ENCODE measurements at places on chromosomes 6 and 20.
A peak's percentile ranks its signal among the peaks of the same experiment; 100 is the strongest.

- DNase-seq: no peak
Observed at GRCh38 chr6:96450082-96450769, 71.4 kb upstream of the UFL1 start.

- DNase-seq: peak; percentile 62
Observed at GRCh38 chr20:45290677-45291355, 15.8 kb upstream of the RBPJL start.

GRCh38 chr6:37323580-37323979 lies 30.2 kb upstream of the RNF8 start:
- DNase-seq: no peak

- no peak for DNase-seq
Observed at GRCh38 chr6:39992861-39993622, 58.8 kb upstream of the MOCS1 start.

GRCh38 chr6:127486934-127487333 lies 27.7 kb upstream of the KIAA0408 start:
- DNase-seq: no peak

GRCh38 chr6:93021235-93021915 lies 398.0 kb downstream of the EPHA7 start:
- no peak for DNase-seq

GRCh38 chr6:1297746-1298145 lies 14.2 kb upstream of the FOXQ1 start:
- no peak for DNase-seq

DNA sequence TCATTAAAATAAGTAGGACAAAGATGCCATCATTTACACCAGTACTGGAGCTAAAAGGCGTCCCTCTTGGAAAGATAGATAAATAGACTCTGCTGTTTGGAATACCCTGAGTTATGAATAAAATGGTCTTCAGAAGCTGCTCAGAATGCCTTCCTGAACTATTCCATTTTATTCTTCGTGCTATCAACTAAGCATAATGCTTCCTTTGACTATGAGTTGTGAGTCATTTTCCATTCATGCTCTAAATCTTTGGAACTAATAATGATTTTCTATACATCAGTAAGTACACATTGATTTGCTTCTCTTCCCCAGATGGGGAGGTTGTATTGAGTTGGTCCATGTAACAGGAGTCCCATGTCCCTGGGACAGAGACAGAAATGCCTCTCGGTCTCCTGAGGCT lies 98.3 kb upstream of the PDE7B start:
- no peak for DNase-seq

DNA sequence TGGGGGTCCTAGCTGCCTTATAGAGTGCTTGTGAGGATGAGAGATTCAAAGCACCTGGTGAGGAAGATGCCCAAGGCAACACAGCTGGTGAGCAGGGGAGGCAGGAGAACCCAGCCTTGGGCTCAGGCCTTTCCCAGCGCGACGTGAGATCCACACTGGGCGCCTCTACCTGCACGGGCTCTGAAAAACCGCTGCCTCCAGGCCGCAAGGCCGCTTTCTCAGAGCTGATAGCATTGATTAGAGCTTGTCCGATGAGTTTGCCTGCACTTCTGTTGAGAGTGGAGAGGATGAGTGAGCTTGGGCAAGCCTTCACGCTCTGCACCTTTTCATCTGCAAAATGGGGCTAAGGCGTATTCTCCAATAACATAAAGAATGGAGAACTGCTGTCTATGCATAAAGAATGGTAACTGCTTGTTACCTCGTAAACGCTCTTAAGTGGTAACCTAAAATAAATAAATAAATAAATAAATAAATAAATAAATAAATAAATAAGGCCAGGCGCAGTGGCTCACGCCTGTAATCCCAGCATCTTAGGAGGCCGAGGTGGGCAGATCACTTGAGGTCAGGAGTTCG lies 916 bp downstream of the PABPC1L start:
- DNase-seq: no peak

GRCh38 chr6:102114402-102114801 lies 720.9 kb downstream of the GRIK2 start:
- DNase-seq: no peak

GRCh38 chr6:112228480-112229332 lies 25.7 kb downstream of the LAMA4 start:
- no peak for DNase-seq

GRCh38 chr6:25750906-25751305 lies 3.6 kb upstream of the SLC17A4 start:
- DNase-seq: no peak

GRCh38 chr6:13272131-13273046 lies 55.9 kb downstream of the TBC1D7 start:
- DNase-seq: no peak

- DNase-seq: no peak
Observed at GRCh38 chr20:37383229-37383989, 37.5 kb downstream of the SRC start.

- no peak for DNase-seq
Observed at GRCh38 chr20:4625687-4626086, 96.0 kb upstream of the PRND start.

DNA sequence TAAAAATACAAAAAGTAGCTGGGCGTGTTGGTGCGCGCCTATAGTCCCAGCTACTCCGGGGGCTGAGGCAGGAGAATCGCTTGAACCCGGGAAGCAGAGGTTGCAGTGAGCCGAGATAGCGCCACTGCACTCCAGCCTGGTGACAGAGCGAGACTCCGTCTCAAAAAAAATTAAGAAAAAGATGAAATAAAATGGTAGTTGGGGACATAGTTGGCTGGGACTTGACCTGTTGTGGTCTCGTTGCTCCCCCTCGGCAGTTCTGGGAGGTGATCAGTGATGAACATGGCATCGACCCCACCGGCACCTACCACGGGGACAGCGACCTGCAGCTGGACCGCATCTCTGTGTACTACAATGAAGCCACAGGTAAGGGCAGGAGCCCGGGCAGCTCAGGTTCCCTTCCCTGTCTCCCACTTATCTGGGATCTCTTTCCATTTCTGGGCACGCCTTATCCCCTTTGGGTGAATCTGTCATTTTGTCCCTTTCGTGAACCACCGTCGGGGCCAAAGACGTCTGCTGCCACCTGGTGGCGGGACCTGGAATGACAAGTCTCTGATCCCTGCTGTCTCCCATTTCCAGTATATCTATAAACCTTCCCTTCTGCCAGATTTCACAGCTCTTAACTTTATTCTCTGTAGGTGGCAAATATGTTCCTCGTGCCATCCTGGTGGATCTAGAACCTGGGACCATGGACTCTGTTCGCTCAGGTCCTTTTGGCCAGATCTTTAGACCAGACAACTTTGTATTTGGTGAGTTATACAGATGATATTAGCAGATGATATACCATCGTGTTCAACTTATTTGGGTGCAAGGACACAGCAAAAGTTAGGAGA lies 2.3 kb downstream of the TUBB start:
- DNase-seq: peak; percentile 92

DNA sequence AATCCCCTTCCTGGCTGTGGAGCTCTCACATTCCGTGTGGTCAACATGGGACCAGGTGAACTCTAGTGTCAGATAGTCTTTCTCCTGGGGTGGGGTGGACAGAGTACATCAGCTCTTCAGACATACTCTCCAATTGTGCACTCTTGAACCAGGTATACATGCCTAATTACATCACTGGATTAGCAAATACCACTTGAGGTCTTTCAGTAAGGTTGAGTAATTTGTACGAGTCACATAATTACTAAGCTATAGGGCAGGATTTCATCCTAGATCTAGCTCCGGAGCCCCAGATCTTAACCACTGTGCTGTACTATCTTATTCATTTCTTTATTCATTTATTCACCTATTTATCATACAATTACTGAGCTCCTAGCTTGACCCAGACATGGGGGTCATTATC lies 821.3 kb downstream of the TFAP2A start:
- DNase-seq: no peak

DNA sequence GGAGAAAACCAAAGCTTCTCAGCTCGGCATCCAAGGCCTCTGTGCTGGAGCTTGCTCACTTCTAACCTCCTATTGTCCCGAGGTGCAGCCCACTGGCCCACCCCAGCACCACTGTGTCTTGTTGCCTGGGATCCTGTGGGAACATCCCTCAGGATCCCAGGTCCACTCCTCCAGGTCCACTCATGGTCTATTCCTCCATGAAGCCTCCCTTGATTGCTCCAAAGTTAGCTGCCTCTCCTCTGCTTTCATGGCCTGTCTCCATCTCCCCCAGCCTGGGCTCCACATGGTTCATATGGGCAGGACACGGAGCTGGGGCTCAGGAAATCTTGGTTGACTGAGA lies 13.9 kb downstream of the SLA2 start:
- DNase-seq: no peak

DNA sequence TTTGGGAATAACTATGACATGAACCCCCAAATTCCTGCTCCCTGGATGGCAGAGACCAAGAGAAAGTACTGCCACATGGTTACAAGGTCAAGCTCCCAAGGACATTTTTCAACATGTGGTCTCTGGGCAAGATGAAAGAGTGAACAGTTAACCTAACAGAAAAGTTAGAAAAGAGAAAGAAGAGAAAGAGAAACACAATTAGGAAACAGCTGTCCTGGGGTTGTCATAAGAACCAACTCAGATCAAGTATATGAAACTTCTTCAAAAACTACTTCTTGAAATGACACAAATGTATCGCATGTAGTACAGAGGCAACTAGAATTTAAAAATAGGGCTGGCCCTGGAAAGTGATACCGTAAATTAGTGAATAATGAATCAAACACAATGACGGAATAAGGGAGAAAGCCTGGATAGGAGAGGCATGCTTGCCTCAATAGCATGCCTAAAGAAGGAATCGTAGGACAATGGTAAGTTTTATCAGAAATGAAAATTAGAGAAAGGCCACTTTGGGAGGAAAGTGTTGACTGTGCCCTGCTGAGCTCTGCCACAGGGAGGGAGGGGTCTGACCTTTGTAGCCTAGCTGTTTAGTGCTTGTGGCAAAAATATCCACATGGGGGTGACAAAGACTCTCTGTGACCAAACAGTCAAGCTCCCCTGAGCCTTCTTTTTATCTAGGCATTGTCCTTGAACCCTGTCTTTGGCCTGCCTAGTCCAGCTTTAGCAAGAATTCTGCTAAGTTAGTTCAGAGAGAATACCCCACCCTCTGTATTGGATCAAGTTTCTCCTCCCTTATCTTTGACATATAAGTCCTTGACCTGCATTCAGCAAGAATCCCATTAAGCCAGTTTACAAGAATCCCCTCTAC lies 4.3 kb upstream of the DCBLD1 start:
- no peak for DNase-seq

- DNase-seq: no peak
Observed at GRCh38 chr6:3744901-3745470, 6.5 kb downstream of the PXDC1 start.

DNA sequence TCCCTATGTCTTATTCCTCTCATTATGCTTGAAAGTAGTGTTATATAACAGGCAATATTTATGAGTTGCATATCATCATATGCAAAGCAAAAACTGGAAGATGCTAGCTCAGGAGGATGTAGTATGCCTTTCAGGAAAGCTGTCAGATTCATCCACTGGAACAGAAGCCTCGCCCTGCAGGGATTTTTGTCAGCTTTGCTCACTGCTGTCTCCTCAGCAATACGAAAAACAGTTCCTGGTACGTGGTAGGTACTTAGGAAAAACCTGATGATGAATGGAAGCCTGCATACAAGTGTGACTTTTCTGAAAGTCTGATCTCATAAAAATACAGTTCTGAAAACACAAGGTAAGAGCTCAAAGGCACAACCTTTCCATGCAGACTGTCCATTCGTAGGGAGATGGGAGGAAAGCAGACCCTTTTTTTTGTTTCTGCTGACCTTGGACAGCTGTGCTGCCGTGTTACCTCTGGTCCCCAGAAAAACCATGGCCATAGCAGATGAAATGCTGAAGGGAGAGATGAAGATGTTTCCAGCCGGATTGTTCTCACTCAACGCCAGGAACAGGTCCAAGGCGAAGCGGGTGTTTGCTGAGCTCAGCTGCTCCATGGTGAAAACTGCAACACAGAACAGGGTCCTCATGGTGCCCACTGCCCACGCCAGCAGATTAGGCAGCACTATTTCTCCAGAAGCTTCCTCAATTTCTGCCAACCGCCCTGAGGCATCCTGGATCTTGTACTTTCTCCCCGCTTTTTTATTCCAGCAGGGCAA lies 1.5 kb downstream of the SERPINB1 start:
- no peak for DNase-seq

GRCh38 chr6:146284311-146284710 lies 255.4 kb downstream of the GRM1 start:
- no peak for DNase-seq

GRCh38 chr6:92111386-92111785 lies 1308.0 kb downstream of the EPHA7 start:
- DNase-seq: no peak

GRCh38 chr6:94323853-94324252 lies 904.5 kb upstream of the EPHA7 start:
- DNase-seq: no peak

DNA sequence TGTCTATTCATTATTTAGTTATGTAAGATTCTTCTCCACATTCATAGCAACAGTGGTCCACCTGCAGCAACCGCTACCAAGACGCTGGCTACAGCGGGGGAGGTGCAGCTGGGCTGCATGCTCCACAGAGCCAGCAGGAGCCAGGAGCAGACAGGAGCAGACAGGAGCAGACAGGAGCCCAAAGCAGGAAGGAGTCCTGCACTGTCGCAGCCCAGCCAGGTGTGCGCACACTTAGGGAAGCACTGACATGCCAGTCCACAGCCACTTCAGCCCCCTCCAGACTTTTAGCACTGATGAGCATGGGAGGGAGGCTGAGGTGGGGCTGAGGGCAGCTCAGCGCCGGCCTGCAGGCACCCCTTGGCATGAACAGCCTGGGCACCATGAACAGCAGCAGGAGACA lies 19.6 kb downstream of the KIF16B start:
- DNase-seq: no peak
